8988T (cell line): ENCODE measurements at places on chromosomes 12 and 14.

- DNase-seq = no peak
Measured at GRCh38 chr12:24044941-24045703, 95.7 kb upstream of the SOX5 start.

DNA sequence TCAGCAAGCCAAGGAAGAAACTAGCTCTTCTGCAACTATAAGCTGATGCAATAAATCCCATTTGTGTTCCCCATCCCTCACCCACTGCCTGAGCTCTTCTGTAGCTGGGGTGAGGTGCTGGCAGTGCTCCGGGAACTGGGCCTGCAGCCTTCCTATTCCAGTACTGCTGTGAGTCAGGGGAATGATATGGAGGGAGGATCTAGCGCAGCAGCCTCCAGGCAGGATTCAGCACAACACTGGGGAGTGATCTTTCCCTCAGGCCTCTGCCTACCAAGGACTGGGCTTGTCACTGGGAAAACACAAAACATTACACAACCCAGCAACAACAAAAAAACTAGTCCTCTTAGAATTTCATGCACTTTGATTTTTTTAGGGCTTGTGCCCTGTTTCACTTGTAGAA is 58.7 kb downstream of the ST8SIA1 start:
- peak; percentile 8 for DNase-seq

GRCh38 chr14:65422088-65422834 is 9.7 kb downstream of the FUT8 start:
- DNase-seq = no peak

DNA sequence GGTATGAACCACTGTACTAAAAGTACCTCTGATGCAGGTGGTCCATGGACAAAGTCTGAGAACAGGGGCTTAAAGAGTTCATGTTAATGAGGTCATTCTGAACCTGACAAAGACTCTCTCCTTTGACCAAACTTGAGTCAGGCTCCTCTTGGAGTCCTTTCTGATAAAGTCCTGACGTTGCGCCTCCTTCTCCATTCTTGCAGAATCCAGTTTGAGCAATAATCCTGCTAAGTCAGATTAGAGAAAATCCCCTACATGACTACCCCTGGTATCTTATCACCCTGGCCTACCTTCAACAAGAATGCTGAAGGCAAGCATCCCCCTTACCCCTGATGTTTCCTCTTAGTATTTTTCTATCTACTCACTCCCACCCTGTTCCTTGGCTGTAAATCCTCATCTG is 46.0 kb upstream of the ISM2 start:
- no peak for DNase-seq

GRCh38 chr14:58426670-58427280 is 556 bp downstream of the TIMM9 start:
- DNase-seq = no peak

GRCh38 chr12:50699940-50700339 is 64.0 kb upstream of the ATF1 start:
- DNase-seq = no peak

GRCh38 chr14:96409701-96410100 is 17.8 kb downstream of the AK7 start:
- DNase-seq = no peak

DNA sequence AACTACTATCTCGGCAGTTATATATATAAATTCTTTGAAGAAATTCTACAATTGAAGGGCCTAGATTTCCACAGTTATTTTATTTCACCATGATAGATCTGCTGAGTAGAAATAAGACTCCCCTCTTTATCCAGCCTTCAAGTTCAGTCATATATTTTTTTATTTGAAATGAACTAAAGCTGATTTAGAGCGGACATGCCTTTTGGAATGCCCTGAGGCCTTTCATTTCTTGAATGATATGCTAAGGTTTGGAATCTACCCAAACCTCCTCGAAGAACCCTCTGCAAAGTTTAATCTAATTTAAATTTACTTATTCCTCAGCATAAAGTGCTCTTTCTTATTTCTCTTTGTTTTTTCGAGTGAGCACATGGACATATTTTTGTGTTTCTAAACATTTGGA is 15.1 kb downstream of the SIX1 start:
- no peak for DNase-seq

- no peak for DNase-seq
Measured at GRCh38 chr12:123013185-123014095, 33.0 kb downstream of the ARL6IP4 start.

DNA sequence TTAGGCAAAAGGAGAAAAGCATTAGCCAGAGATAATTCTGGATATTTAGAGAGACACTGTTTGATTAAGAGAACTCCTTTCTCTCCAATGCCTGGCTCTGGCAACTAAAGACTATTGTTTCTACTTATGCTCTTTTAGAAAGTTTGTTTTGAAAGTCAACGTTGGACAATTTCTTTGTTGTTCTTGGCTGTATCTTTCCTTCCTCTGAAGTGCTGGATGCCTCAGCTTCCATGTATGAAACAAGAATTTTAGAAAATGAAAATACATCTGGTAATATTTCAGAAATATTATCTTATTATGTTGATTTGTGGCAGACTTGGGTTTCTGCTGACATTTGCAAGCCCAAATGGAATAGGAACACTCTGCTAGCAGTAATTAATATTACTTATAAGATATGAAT is 382.6 kb downstream of the SNAPC1 start:
- no peak for DNase-seq

DNA sequence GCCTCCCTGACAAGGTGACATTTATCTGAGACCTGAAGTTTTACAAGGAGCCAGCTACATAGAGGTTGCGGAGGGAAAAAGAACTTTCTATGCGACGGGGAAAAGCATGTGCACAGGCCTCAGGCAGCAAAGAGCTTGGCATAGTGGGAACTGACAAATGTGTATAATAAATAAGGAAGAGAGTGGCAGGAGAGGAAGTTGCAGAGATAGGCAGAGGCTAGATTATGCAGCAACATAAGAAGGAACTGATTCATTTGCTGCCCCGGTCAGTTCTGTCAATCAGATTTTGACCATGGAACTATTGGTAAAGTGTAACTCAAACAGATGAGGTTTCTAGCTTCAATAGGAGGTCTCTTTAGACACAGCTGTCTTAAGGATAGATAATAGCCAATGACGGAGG is 33.7 kb upstream of the RIC8B start:
- no peak for DNase-seq

DNA sequence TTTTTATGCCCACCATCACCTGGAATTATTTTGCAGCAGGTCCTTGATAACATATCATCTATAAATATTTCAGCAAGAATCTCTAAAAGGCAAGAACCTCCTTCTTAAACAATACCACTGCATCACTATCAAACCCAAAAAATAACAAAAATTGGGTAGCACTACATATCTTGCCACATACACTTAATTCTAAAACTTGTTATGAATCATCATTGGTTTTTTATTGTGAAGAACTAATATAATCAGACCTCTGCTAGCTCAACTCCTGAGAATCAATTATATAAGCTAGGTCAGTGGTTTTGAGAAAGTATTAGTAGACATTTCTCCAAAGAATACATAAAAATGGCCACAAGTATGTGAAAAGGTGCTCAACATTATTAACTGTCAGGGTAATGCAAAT is 23.8 kb downstream of the SLC38A1 start:
- DNase-seq = no peak

GRCh38 chr12:5447320-5447719 is 15.4 kb downstream of the NTF3 start:
- DNase-seq = no peak

DNA sequence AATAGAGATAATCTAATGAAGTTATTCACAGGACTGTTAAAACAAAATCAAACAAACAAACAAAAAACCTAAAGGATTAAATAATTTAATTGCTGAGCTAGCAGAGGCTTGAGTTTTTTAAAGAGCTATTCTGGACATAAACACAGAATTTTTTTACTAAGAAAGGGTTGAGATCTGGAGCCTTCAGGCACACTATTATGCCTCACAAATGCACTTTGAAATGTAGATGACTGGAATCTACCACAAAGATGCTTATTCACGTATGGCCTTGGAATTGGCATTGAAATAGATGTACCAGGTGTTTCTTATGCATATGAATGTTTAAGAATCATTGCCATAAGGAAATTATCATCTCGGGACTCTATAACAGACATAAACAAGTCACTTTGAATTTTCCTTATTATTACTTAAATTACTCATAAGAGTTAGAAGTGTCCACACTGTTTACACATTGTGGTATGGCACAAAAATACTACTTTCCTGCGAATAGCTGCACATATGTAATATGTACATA is 21.6 kb downstream of the PUS7L start:
- no peak for DNase-seq

DNA sequence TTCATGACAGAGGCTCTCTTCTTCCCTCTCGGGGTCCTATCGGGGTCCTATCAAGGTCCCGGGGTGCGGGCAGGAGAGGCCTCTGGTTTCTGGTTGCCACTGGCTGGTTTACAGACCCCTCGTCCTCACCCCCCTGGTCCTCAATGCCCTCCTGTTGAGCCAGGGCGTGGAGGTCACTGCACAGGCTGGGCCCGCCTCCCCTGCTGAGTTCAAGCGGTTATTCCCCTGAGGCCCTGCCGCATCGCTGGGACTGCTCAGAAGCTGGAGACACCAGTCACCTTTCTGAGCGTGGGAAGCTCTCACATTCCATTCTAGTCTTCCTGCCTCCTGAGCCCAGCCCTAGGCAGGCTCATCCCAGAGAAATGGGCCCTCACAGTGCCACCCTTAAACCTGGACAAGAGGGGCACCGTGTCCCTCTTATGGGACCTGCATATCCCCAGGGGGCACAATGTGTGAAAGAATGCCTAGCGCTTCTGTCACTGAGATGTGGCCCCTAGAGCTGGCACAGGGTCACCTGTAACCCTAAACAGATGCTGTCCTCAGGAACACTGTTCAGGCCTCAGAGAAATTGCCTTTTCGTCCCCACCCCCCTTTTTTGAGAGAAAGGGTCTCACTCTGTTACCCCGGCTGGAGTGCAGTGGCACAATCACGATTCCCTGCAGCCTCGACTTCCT is 177.7 kb upstream of the RGS6 start:
- no peak for DNase-seq

DNA sequence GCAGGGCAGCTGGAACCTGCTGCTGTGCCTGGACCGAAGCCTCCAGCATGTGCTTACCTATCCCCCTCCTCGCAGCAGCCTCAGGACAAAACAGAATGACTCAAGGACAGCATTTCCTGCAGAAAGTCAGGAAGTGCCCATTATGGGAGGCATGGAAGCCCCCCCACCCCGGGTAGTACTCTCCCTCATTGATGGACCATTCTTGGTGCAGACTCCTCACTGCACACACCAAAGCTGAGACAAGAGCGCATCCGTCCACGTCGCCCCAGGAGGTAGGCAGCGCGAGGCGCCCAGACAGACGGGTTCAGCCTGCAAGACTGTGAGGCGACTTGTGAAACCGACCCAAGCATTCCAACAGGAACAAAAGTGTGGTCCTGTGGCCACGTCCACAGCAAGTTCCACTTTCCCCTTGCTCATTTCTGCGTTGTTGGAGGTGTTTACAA is 243.9 kb upstream of the ATXN7L3B start:
- DNase-seq = no peak

GRCh38 chr12:126383506-126383905 is 1318.3 kb downstream of the AACS start:
- DNase-seq = no peak

DNA sequence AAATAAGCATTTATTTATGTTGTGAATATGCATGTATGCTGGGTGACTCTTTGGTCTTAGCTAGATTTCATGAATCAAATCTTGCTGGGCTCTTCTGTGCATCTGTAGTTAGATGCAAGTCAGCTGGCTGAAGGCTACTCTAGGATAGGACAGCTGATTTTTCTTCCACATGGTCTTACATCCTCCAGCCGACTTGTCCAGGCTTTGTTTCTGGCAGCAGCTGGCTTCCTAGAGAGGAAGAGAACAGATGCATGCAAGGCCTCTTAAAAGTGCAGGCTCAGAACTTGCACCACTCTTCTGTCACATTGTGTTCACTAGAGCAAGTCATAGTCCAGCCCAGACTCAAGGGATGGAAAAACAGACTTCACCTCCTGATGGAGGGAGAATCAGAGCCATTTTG is 435.4 kb upstream of the STXBP6 start:
- no peak for DNase-seq

DNA sequence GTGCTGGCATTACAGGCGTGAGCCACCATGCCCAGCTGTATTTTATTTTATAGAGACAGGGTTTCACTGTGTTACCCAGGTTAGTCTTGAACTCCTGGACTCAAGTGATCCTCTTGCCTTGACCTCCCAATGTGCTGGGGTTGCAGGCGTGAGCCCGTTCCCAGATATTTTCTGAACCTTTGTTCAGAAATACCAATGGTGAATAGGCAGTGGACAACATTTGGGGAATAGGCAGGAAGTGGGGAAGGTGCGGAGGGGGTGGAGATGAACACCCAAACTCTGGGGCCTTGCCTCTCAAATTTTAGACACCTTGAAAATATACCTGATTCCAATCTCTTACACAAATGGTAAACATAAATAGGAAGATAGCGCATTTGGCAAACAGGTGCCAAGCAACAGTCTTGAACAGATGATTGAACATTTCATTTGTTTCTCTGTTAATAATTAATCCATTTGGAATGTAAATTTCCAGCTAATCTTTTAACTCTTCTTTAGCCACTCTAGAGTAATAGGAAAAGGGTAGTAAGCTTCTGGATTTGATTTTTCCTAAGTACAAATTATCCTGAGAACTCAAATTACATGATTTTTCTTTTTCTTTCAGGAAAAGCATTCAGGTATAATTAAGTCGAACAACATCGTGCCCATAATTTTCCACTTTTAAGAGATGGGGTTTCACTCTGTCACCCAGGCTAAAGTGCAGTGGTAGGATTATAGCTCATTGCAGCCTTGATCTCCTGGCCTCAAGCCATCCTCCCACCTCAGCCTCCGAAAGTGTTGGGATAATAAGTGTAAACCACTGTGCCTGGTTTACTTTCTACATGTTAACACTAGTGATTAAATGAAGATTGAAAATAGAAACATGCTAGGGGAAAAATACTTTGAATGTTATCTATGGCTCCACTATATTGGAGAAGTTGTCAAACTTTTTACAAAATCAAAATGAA is 22.9 kb upstream of the RNF34 start:
- no peak for DNase-seq

- DNase-seq = no peak
Measured at GRCh38 chr12:93090731-93091172, 161.7 kb upstream of the EEA1 start.

DNA sequence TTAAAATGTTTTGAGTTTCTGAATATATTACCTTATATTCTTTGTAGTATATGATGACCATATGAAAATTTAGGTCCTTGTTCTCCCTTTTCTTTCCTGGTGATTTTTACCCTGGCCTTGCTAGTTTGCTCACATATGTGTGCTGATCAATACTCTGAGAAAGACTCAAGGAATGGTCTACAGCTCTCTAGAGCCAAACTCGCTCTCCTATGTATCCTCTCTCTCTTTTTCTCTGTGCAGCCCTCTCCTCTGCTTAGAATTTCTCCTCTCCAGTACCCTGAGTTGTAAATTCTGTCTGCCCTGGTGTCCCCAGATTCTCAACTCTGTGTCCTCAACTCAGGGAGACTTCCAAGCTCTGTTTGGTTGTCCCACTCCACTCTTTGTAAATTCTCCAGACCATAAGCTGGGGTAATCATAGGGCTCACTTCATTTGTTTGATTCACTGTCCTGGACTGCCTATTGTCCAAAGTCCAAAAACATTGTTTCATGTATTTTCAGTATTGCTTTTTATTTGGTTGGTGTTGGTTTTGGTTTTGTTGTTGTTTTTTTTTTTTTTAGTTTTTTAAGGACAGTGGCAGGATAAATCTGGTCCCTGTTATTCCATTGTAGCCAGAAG is 41.0 kb downstream of the FOXA1 start:
- DNase-seq = no peak

GRCh38 chr14:92880851-92881250 is 42.1 kb upstream of the CHGA start:
- peak; percentile 36 for DNase-seq

- DNase-seq = no peak
Measured at GRCh38 chr12:130698106-130698505, 18.0 kb downstream of the RIMBP2 start.

- no peak for DNase-seq
Measured at GRCh38 chr12:114769634-114770033, 85.7 kb upstream of the TBX3 start.
